ENCODE measurements at places on chromosomes 5 and 9. TPM values are rescaled to one million over a fixed set of nuclear protein-coding genes. Genes with fewer than 3 reads are reported as not detected.

Gene SPATA31C1
- total RNA-seq, result not detected

Gene GABRA6
- not detected for total RNA-seq

Gene AHRR
- 86.8 TPM for total RNA-seq

Gene FSTL4
- total RNA-seq, result 0.17 TPM

Gene PCDHGA4
- 8.9 TPM for total RNA-seq

Gene ADAMTS16
- total RNA-seq, result 0.17 TPM

Gene SLC6A3
- total RNA-seq, result under 0.01 TPM

Gene LRRC70
- 0.50 TPM for total RNA-seq

Gene CD14
- total RNA-seq, result 0.50 TPM

Gene WNT8A
- not detected for total RNA-seq

Gene HSD17B3
- under 0.01 TPM for total RNA-seq

All from smooth muscle cell of trachea (primary cell).